ENCODE measurements at places on chromosomes 16 and 17.

DNA sequence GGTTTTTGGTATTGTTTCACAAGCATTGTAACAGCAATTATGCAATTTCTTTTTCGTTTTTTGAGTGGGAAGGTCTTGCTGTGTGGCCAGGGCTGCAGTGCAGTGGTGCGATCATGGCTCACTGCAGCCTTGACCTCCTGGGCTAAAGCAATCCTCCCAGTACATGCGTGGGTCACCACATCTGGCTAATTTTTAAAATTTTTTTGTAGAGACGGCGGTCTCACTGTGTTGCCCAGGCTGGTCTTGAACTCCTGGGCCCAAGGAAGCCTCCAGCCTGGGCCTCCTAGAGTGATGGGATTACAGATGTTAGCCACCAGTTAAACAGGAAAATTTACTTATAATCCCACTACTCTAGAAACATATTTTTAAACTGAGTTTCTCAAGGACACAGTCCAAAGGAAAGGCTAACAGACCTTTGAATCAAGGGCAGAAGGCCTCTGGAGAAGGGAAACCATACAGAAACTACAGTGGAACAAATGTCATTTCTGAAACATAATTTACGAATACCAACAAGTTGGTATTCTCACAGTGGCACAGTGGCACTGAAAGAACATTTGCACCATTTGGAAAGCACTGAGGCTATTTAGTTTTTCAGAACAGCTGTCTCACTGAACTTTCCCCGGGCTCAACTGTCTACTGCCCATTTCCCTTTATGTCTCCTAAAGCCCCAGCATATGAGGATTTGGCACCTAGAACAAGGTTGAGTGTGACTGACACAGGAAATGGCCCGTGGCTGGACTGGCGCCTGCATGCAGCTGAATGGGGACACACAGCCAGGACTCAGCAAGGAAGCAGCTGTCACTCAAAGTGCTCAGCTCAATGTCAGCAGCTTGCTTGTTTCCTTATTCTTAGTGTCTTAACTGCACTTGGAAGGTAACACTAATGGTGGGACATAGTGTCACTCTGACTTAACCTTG is 2.8 kb upstream of the PRKAR1A start:
- DNase-seq: no peak

DNA sequence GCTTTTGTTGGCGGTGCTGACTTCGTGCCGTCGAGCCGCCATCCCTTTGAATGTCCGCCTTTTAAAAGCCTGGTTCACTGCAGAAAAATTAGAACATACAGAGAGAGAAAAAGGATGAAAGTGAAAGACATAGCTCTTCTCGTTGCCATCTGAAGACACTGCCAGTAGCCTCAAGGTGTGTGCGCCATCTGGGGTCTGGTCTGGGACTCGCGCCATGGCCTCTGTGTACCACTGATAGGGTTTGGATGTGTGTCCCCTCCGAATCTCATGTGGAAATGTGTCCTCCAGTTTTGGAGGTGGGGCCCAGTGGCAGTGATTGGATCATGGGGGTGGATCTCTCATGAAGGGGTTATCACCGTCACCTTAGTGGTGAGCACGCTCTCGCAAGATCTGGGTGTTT is 15.5 kb downstream of the GSE1 start:
- no peak for DNase-seq

DNA sequence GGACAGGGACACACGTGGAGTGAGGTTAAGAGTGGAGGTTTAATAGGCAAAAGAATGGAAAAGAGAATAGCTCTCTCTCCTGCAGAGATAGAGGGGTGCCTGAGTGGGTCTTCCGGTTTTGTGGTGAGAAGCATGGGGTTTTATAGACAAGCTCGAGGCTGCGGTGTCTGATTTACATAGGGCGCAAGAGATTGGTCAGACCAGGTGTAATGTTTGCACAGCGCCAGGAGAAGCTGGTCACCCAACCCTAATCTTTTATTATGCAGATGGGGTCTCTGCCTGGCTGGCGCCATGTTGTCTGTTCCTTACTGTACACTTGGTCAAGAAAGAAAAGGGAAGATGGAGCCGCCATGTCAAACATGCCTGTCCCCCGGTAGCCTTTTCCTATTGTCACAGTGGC is 44.5 kb upstream of the MLYCD start:
- DNase-seq: no peak

DNA sequence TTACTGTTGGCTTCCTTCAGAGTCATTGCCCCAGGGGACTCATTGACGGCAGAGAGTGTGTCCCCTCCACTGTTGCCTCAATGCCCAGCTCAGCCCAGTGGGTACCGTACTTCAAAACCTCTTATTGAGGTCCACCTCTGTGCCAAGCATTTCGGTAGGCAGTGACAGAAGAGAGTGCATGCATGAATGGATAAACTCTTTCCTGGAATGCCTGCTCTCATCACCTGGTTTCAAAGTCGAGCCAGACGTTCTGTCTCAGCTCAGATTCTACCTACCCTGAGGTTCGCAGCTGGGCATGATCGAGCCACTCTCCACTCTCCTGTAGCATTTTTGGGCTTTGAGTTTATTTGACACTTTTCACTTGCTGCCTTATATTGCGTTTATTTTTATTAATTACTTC is 647.0 kb downstream of the MAF start:
- no peak for DNase-seq

GRCh38 chr16:2597560-2597902 is 59.7 kb downstream of the PDPK1 start:
- no peak for DNase-seq
